ENCODE measurements at places on chromosomes 3 and 15.
A peak's percentile ranks its signal among the peaks of the same experiment; 100 is the strongest.

DNA sequence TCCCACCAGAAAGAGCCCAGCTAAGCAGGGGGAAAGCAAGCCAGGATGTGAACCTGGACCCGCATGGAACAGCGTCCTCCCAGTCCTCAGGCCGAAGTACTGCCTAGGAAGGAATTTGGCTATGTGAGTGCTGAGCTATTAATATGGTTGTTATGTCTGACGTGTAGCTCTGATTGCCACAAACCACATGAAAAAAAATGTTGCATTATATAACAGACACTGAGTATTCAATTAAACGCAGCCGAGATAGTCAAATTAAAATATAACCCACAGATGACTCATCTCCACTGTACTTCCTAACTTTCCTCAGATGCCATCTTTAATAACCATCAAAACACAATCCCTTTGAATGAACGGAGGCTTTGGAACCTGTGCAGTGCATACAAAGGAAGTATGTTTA lies 111.1 kb downstream of the GABRB3 start:
- no peak for DNase-seq

- DNase-seq = no peak
Observed at GRCh38 chr3:37024820-37025405, 31.6 kb downstream of the MLH1 start.

GRCh38 chr3:37227870-37228549 lies 53.6 kb upstream of the LRRFIP2 start:
- DNase-seq = no peak

GRCh38 chr3:95097493-95097892 lies 1034.6 kb downstream of the NSUN3 start:
- DNase-seq = no peak

DNA sequence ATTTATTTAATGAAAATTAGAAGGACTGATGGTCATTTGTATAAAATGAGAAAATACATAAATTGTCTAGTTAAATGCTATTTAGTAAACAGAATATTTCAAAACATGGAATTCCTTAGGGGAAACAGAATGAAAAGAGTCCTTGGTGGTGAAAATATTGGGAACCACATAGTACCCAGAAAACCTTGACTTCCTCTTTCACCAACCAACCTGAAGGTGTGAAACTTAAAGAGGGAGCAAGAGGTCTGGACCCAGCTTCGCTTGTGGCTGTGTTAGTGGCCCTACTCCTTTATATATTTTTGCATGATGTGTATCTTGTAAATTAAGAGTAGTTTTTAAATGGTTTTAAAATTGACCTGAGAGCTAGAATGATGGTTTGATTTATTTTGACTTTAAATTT lies 64.2 kb downstream of the MAP2K5 start:
- no peak for DNase-seq

DNA sequence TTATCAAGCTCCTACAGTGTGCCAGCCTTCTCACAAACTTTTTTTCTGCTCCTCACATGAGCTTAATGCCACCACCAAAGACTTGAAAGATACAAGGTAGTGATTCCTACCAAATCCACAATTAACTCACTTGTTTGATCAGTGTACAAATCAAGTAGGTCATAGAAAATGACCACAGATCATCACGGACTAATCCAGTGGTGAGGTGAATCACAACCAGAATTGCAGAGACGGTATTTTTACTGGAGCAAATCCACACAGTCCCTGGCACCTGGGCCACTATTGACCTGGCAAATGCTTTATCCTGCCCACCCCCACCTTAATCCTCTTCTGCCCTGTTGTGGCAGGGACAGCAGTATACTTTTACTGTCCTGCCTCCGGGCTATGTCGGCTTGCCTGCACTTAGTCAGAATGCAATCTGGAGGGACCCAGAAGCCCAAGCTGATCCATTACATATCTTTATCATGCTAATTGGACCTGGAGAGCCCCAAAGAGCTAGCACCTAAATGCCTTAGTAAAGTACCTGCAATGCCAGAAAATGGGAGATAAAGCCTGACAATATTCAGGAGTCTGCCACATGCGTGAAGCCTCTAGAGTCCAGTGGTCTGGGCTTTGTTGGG lies 83.9 kb upstream of the CDV3 start:
- DNase-seq = no peak

- no peak for DNase-seq
Observed at GRCh38 chr3:188092648-188093047, 61.3 kb upstream of the LPP start.

GRCh38 chr3:17431004-17431403 lies 311.4 kb downstream of the TBC1D5 start:
- DNase-seq = no peak

- DNase-seq = no peak
Observed at GRCh38 chr3:196501316-196502044, 2.1 kb downstream of the RNF168 start.

DNA sequence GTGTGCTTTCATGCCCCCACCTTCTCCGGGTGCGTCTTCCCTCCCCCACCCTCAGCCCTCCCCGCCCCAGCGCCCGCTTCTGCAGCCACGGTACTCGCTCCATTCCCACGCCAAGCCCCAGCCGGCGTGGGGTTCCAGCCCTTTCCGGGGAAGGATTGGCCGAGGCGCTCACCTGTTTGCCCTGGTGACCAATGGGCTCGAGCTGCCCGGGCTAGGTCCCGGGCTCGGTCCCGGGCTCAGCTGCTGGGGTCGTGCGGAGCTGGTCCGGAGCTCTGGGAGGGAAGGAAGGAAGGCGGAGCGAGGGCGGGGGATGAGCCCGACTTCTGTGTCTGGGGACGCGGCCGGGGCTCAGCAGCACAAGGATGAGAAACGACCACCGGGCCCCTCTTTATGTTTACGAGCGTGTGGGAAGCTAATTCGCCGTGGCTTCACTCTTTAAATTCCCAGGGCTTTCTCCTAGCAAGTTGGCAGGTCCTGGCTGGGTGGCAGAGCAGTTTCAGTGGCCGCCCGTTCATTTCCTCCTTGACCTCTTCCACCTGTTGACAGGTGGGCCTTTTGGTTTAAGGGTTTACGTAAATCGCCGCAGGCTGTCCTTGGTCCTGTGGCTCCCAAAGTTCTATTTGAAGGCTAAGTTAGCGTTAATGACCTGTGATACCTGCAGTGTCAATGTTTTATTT lies at the start of gene IGSF10:
Gene IGSF10 (minus strand): TSS at position 288 of the 677 bp plus-strand sequence. CDS start 2,352 bp downstream, outside the sequence.
- no peak for DNase-seq

GRCh38 chr3:126888186-126888760 lies 94.6 kb upstream of the PLXNA1 start:
- no peak for DNase-seq

- peak; percentile 72 for DNase-seq
Observed at GRCh38 chr15:78915341-78916087, 29.3 kb downstream of the CTSH start.

- DNase-seq = no peak
Observed at GRCh38 chr3:12545473-12545791, at the start of gene MKRN2OS. Gene MKRN2OS (minus strand): TSS chr3:12545499. CDS start chr3:12545464, 35 bp downstream.

DNA sequence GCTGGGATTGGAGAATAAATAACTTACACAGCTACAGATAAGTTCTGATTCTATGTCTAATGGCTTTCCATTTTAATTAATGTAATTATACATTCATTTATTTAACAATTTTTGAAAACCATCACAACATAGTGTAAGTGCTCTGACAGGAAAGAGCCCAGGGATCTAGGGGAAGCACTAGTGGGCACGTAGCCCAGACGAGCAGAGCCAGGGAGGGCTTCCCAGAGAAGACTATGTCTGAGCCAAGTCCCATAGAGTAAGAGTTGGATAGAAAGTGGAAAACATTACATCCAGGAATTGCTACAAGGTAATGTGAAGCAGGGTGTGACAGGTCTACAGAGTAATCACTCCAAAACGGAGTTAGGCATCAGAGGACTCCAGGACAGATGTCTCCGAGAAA lies 2.9 kb upstream of the HGD start:
- no peak for DNase-seq

DNA sequence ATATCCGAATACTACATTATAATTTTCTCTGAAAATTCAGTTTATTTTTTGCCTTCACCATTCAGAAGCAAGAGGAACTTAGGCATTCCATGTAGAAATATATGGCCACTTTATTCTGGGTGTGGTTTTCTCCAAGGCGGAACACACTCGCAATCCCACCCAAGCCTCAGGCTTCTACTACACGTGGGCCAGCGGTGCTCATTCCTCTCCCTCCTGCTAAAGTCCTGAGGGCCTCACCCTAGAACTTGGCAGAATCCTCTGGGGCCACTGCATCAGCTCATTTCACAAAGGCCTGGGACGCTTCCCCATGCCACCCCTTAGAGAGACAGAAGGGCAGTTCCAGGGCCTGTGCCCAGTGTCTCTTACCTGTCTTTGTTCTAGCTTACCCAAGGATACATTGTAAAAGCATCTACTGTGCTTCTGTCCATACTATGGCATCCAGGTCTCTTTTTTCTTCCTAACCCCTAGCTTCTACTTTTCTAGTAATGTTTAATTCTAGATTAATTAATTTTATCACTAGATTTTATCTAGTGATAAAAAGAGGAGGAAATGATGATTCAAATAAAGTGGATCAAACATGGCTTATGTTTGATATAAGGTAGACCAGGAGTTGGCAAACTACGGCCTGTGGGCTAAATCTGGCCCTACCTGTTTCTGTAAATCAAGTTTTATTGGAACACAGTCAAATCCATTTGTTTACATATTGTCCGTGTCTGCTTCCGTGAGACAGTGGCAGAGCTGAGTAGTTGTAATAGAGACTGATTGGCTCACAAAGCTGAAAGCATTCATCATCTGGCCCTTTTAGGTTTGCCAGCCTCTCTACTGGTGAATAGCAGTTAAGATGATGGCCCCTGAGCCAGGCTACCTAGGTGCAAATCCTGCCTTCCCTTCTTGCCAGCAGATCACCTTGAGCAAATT lies 29.8 kb downstream of the LARS2 start:
- no peak for DNase-seq

DNA sequence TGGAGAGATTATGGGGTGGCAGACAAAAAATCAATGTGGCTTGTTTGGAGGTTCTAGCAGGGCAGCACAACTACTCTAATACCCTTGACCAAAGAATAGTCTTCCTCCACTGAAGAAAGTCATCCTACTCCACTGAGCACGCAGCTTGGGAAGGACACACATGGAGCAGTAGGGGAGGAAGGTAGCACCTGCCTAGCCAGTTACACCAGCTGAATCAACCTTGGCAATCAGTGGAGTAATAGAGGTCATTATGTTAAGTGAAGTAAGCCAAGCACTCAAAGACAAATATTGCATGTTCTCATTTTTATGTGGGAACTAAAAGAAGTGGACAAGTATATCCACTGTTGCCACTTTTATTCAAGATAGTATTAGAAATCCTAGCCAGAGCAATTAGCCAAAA lies 555.8 kb upstream of the ALCAM start:
- no peak for DNase-seq

DNA sequence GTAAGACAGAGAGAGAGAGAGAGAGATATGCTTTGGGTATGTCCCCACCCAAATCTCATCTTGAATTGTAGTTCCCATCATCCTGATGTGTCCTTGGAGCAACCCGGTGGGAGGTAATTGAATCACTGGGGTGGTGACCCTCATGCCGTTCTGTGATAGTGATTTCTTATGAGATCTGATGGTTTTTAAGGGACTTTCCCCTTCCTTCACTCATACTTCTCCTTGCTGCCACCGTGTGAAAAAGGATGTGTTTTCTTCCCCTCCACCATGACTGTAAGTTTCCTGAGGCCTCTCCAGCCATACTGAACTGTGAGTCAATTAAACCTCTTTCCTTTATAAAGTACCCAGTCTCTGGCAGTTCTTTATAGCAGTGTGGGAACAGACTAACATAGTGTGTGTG lies 60.3 kb downstream of the EOMES start:
- DNase-seq = no peak

- no peak for DNase-seq
Observed at GRCh38 chr3:122272879-122273278, 52.2 kb upstream of the CSTA start.

GRCh38 chr3:179506792-179507191 lies 55.5 kb upstream of the GNB4 start:
- no peak for DNase-seq

GRCh38 chr3:151386056-151386455 lies 1.5 kb upstream of the P2RY12 start:
- no peak for DNase-seq

GRCh38 chr15:51878446-51879386 lies 49.3 kb downstream of the TMOD3 start:
- DNase-seq = no peak

GRCh38 chr3:106826791-106827311 lies 550.4 kb upstream of the CCDC54 start:
- DNase-seq = no peak

DNA sequence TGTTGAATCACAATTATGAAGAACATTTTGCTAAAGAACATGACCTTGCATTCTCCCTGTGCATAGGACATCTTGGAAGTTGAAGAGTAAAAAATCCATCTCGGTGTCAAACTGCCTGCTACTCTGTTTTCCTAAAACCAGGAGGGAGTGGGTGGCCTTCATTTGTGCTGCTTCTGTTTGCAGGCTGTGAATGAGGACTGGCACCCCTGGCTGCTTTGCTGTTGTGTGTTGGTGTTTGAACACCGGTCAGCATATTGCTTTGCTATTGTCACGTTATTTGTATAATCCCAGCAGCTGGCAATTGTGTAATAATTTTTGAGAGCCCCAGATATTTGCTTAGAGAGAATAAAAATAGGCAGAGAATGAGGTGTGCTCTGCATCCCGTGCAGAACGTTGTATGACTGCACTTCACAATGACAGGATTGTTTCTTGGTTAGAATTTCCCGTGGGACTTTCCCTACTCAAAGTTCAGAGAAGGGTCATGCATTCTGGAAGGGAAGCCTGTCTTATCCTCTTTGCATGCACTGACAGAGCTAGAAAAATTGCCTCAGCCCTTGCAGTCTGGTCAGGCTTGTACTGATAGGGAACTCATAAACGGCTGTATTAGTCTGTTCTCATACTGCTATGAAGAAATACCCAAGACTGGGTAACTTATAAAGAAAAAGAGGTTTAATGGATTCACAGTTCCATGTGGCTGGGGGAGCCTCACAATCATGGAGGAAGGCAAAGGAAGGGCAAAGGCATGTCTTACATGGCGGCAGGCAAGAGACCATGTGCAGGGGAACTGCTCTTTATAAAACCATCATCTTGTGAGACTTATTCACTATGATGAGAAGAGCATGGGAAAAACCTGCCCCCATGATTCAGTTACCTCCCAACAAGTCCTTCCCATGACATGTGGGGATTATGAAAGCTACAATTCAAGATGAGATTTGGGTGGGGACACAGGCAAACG lies 16.3 kb downstream of the SV2B start:
- no peak for DNase-seq

GRCh38 chr3:36944012-36944640 lies 728 bp downstream of the TRANK1 start:
- DNase-seq = peak; percentile 62

DNA sequence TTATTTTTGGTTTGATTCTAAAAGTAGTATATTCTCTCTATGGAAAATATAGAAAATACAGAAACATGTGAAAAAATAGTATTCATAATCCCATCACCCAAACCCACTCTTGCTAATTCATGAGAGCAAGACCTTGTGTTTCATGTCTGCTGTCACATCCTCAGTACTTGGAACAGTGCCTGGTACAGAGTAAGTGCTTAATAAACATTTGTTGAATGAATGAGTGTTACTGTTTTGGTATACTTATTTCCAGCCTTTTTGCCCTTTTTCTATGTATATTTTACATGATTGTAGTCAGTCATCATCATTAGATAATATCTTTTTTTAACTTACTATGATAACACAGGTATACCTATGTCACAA lies 59.3 kb downstream of the IL16 start:
- no peak for DNase-seq

GRCh38 chr3:52002748-52003147 lies 7.1 kb upstream of the RPL29 start:
- DNase-seq = no peak
